Vagina (tissue), 2 donors: ENCODE measurements at places on chromosomes 13 and 19. TPM values are rescaled to one million over a fixed set of nuclear protein-coding genes. Genes with fewer than 3 reads are reported as not detected.

PPP1R13L gene
- 111 TPM for total RNA-seq

ARRDC2 gene
- 54.5 TPM for total RNA-seq

HIF3A gene
- total RNA-seq, result 155 TPM

SHISA7 gene
- total RNA-seq, result 0.25 TPM

ZNF208 gene
- total RNA-seq, result 5.6 TPM

LILRB5 gene
- 12.3 TPM for total RNA-seq

ZNF211 gene
- 7.1 TPM for total RNA-seq

ZNF296 gene
- 5.6 TPM for total RNA-seq

KHSRP gene
- 102 TPM for total RNA-seq

SIGLEC12 gene
- not detected for total RNA-seq

ZBTB45 gene
- total RNA-seq, result 14.0 TPM

AP1M2 gene
- 29.0 TPM for total RNA-seq

KIRREL2 gene
- total RNA-seq, result not detected

ACP7 gene
- not detected for total RNA-seq

NANOS3 gene
- not detected for total RNA-seq

OR4F17 gene
- not detected for total RNA-seq

FSD1 gene
- 1.7 TPM for total RNA-seq

CBY2 gene
- total RNA-seq, result not detected

ZNF548 gene
- total RNA-seq, result 17.2 TPM

TSHZ3 gene
- 13.5 TPM for total RNA-seq

PEPD gene
- 61.9 TPM for total RNA-seq

ZNF8 gene
- 6.4 TPM for total RNA-seq

SIGLEC6 gene
- 1.2 TPM for total RNA-seq

VAV1 gene
- 5.9 TPM for total RNA-seq

TTC9B gene
- total RNA-seq, result not detected

KASH5 gene
- total RNA-seq, result not detected

C5AR2 gene
- total RNA-seq, result 15.2 TPM

CDC42EP5 gene
- 33.4 TPM for total RNA-seq

POLR2I gene
- total RNA-seq, result 108 TPM

RGL3 gene
- total RNA-seq, result 19.6 TPM

KLF1 gene
- not detected for total RNA-seq

DLEU7 gene
- total RNA-seq, result not detected

FUT1 gene
- total RNA-seq, result 6.4 TPM

AMH gene
- 2.7 TPM for total RNA-seq

KLK3 gene
- not detected for total RNA-seq

DNAAF3 gene
- 5.6 TPM for total RNA-seq

KCNJ14 gene
- 3.7 TPM for total RNA-seq

SIGLECL1 gene
- total RNA-seq, result not detected
